ENCODE measurements at places on chromosomes 3 and 15.

GRCh38 chr3:31422237-31422636 is 110.5 kb upstream of the STT3B start:
- no peak for DNase-seq

DNA sequence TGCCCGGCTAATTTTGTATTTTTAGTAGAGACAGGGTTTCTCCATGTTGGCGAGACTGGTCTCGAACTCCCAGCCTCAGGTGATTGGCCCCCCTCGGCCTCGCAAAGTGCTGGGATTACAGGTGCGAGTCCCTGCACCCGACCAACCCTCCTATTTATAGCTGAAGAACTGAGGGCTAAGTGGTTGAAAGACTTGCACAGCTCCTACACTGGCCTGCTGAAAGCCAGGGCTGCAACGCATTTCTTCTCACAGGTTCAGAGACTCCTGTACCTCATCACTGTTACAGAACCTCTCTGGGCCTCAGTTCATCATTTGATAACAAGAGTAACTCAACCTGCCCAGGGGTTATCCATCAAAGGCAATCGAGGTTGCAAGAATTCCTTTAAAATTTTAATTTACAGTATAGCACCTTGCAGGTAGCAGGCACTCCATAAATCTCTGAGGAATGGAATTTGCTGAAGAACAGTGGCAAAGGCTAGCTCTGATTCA is 626.5 kb upstream of the TBL1XR1 start:
- no peak for DNase-seq

- DNase-seq: no peak
Measured at GRCh38 chr3:98875535-98875934, 26.0 kb downstream of the DCBLD2 start.

DNA sequence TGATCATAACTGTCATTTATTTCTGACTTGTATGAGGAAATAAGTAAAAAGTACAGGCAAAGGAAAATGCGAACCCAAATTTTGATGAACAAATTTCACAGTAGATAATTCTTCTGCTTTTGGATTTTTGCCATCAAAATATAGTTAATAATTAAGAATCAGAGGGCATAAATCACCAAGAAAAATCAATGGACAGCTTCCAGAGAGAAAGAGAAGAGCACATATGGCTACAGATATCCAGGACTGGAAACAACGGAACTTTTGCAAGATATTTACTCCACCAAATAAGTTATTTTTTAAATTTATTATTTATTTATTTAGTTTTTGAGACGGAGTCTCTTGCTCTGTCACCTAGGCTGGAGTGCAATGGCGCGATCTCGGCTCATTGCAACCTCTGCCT is 35.1 kb upstream of the NANOGP8 start:
- no peak for DNase-seq

DNA sequence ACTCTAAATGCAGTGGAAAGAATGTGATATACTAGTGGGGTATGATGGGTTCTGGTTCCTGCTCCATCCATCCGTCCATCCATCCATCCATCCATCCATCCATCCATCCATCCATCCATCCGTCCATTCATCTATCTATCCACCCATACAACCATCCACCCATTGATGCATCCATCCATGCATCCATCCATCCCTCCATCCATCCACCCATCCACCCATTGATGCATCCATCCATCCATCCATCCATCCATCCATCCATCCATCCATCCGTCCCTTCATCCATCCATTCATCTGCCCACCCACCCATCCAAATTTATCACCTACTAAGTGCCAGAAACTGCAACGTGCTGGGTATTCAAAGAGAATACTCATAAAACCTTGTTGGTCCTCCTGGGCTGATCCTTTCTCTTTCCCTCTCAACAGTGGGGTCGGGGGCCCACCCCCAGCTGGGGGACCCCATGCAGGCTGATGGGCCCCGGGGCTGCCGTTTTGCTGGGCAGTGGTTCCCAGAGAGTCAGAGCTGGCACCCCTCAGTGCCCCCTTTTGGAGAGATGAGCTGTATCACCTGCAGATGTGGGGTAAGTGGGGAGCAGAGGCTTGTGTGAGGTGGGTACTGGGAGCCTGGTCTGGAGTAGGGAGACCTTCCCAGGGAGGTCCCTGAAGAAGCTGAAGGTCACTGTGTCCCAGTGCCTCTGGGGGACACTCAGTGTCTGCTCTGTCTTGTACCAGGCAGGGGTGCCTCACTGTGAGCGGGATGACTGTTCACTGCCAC is 8.5 kb downstream of the CHRD start:
- no peak for DNase-seq

DNA sequence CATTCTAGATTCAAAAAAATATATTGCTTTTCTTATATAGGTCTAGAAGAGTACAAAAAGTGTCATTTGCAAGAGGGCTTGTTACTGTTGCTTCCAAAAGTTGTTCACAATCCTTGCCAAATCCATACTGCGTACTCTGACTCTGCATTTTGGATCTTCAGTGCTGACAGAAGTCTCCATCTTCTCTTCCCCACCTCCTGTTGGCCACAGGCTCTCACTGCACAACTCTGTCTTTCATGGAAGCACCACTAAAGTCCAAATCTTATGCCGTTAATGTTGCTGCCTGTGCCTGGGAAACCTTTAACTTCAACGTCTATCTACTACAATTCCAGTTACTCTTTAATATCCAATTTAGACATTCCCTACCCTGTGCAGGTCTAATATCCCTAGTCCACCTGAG is 419.9 kb downstream of the NR2F2 start:
- no peak for DNase-seq

DNA sequence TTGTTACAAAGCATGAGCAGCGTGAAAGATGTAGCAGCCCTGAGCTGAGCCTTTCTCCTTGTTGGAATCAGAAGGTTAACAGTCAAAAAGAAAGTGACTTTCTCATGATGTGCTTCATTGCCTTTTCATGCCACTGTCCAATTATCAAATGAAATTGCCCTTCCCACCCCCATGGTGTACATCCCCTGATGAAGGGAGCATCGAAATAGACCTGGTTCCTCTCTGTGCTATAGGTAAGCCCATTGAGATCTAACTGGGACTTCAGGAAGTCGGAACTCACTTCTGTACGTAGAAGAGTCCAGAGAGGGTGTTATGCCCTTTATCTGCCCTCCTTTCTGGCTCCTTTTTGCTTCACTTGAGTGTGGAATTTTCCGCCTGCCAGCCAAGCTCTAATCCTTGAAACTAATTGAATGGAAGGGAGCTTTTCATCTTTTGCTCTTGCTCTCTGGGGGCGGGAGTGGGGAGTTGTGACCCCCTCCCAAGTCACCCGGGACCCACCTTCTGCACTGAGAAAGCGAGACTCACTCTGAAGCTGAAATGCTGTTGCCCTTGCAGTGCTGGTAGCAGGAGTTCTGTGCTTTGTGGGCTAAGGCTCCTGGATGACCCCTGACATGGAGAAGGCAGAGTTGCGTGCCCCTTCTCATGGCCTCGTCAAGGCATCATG is 20.9 kb downstream of the ABHD6 start:
- no peak for DNase-seq

- no peak for DNase-seq
Measured at GRCh38 chr3:186320862-186321568, 41.0 kb downstream of the DGKG start.

GRCh38 chr3:178967177-178967532 is 104.5 kb downstream of the ZMAT3 start:
- DNase-seq: no peak

DNA sequence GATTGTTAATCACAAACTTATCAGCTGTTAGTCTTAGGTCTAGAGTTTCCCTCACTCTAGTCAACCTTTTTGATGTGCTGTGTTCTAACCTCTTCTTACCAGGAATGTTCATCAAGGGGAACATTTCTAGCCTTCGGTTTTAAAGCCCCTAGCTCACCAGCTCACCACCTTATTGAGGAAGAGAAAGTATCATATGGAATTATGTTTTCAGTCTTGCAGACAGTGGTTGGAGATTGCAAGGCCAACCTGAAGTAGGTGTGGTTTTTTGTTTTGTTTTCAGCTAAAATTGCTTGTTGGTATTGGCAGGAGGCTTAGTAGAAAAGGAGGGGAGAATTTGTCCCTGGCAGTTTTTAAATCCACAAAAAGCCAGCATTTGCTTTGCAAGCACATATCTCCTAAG is 48.4 kb upstream of the CCDC80 start:
- no peak for DNase-seq

Data from KBM-7 (cell line).